Mammary epithelial cell (primary cell): ENCODE measurements at places on chromosomes 13 and 19.
A peak's percentile ranks its signal among the peaks of the same experiment; 100 is the strongest.

- no peak for DNase-seq
These were observed 4.1 kb downstream of the CRYL1 start for GRCh38 chr13:20521364-20522115.

GRCh38 chr13:106568299-106569003 lies 514 bp upstream of the ARGLU1 start:
- DNase-seq = no peak

GRCh38 chr19:20038358-20039202 lies 725 bp downstream of the ZNF682 start:
- no peak for DNase-seq

DNA sequence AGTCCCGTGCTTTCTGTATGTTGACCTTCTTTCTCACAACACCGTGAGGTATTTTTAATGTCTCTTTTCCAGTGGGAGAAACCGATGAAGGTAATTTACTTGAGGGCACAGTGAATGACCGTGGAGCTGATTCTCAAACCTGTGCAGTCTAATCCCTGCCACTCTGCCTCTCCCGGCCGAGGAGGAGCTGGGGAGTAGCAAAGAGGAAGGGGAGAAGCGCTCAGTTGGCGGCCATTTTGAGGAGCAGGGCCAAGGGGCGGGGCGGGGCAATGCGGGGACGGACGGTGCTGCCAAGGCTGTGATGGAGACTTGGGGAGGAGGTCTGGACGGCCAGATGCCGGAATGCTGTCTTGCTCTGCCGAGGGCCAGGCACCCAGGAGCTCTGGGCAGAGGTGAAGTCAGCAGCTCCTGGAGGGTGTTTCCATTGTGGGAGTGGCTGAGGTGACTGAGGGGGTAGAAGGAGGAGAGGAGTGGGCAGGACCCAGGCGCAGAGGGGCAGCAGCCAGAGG lies 12.4 kb upstream of the RANBP3 start:
- DNase-seq = no peak

GRCh38 chr19:30450835-30451321 lies 78.7 kb downstream of the ZNF536 start:
- no peak for DNase-seq

DNA sequence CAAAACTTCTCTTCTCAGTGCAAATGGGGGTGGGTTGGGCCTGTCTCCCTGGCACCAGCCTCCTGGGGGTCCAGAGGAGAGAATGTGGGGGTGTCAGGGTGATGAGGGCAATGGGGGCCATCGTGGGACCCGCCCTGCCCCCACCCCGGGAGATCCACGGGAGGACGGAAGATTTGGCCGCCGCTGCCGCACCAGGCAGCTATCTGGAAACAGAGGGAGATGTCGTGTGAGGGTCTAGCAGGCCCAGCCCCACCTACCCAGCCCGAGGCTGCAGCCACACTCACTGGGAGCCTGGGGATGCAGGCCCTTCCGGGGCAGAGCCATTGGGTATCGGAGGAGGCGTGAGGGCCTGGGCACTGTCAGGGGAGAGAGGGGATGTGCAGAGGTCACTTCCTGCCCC lies 1.8 kb upstream of the TMEM86B start:
- DNase-seq = no peak

DNA sequence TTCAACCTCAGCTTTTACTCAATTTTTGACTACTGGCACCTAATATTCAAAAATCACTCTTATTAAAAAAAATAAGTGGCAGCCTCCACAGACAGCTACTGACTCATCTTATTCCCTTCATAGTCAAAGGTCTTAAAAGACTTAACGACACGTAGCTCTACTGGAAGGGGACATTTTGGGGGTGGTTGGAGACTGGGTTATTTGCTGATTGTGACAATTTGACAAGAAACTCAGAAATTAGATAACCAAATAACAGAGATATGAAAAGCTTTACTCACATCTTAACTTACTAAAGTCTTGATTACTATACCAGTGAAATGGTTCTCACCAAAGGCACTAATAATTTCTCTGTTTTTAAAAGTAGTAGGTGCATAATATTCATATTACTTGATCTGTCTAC lies 25.7 kb downstream of the UGGT2 start:
- DNase-seq = no peak

DNA sequence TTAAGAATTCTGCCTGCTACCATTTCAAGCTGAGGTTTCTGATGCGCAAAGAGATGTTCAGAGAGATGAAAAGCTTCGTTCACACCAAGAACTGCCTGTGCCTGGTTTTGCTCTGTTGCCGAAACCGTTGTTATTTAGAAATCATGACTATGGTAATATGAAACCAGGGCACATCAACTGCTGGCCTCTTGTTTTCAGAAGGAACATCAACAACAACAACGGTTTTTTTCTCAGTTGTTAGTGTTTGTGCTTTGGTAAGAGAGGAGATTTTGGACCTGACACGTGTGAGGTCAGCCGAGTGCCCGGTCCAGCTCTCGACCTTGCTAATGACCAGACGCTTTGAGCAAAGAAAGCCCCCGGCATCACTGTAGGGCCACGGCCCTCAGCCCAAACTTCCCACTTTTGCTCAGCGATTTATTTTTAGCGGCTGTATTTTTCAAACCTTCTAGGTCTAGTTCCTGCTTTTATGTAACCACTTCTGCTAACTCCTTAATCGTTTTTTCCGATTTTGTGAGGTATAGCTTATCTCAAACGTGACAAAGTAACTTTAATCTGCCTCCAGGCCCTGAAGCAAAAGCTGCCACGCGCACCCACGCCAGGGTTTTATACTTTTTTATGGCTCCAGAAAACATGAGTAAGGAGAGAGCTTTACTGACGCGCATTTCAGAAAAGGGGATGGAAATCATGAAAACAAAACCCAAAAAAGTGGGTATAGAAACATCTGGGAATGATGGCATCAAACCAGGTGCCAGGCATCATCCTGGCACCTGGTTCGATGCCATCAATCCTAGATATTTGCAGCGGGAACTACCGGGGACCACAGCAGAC lies 42.0 kb downstream of the KLF2 start:
- DNase-seq = no peak

GRCh38 chr19:51727349-51727880 lies 3.6 kb upstream of the HAS1 start:
- DNase-seq = peak; percentile 91

DNA sequence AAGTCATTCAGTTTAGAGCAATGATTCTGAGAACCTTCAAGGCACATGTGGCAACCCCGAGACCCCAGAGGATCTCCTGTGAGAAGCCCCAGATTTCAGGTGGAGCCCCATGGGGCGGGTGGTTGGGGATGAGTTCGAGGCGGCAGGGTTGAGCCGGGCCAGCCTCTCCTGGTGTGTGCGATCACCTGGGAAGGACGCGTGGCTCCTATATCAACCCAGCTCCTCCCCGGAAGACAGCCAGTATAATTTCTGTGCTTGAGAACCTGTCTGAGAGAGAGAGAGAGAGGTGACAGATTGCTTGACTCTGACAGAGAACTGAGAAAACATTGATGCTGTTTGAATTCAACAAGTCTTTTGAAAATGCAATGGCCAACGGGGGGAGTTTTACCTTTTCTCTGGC lies 89.0 kb downstream of the TEX29 start:
- no peak for DNase-seq

- no peak for DNase-seq
These were observed 98.3 kb downstream of the TNFRSF19 start for GRCh38 chr13:23668562-23668961.

GRCh38 chr13:24247016-24247415 lies 62.4 kb upstream of the C1QTNF9 start:
- DNase-seq = no peak

- peak; percentile 77 for DNase-seq
These were observed 4.5 kb upstream of the SHISA7 start for GRCh38 chr19:55447421-55448174.

DNA sequence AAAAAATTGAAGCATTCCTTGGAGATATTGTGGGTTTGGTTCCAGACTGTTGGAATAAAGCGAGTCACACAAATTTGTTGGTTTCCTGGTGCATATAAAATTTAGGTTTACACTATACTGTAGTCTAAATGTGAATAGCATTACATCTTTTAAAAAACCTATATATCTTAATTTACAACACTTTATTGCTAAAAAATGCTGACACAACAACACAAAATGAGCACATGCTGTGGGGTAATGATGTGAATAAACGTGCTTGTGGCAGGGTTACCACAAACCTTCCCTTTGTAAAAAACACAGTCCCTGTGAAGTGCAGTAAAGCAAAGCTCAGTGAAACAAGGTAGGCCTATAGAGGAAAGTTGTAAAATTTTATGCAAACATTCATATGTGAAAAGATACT lies 27.7 kb downstream of the MPHOSPH8 start:
- DNase-seq = no peak

DNA sequence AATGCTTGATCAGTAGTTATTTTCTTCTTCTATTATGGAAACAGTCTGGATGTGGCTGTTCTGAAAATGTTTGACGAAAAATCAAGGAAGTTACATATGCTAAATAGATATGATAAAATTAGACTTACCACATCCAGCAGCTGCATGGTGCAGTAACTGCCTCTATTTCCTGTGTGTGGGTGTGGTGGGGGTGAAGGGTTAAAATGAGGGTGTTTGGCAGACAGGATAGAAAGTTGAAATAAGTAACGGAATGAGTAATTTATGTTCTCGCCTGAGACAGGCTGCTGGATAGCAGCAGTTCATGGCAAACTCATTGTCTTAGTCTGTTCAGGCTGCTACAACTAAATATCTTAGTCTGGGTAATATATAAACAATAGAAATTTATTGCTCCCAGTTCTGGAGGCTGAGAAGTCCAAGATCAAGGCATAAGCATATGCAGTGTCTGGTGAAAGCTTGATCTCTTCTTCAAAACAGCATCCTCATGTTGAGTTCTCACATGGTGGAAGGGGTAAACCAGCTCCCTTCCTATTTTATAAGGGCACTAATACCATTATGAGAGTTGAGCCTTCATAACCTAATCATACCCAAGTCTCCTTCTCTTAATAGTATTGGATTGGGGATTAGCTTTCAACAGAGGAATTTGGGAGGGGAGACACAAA lies 1248.9 kb downstream of the SLITRK5 start:
- DNase-seq = no peak

DNA sequence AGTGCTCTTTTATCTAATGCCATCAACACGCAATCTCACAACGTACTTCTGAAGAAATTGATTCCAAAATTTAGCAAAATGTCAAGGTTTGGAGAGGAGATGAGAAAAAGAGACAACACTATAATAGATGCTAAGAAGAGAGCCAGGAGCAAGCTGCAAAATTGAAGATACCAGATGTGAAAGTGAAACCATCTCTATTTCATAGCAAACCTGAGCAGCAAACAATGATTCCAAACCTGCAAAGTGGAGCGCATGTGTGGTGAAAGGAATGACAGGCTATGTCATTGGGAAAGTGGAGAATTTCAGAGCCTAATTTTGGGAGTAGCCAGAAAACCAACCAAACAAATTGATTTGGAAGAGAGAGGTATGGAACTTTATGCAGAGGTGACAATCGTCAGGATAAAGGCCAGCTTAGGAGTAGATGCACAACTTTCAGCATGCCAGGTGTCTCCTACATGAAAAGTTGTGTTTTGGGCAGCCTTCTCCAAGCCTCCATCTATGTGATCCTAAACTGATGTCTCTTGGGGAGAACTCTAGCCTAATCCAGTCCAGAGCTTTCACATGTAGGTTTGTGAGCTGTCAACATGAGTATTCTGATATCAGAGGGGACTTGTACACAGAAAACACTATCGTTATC lies 158.4 kb upstream of the FNDC3A start:
- DNase-seq = no peak

- no peak for DNase-seq
These were observed 236.7 kb upstream of the CSNK1A1L start for GRCh38 chr13:37342205-37342604.

GRCh38 chr19:1362387-1363257 lies 21.1 kb upstream of the NDUFS7 start:
- DNase-seq = no peak

- no peak for DNase-seq
These were observed 51.4 kb upstream of the SGCG start for GRCh38 chr13:23129331-23129730.

DNA sequence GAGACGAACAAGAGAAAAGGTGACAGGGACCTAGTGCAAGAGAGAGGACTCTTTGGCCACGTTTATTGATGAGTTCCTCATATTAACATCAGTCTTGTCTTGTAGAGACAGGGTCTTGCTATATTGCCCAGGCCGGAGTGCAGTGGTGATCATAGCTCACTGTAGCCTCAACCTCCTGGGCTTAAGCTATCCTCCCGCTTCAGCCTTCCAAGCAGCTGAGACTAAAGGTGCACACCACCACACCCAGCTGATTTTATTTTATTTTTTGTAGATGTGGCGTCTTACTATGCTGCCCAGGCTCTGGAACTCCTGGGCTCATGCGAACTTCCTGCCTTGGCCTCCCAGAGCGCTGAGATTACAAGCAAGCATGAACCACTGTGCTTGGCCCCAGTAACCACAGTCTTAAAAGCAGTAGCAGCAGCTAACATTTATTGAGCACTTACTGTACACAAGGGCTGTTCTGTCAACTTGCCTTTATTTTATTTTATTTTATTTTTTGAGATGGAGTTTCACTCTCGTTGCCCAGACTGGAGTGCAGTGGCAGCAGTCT lies 1.1 kb upstream of the SH2D3A start:
- no peak for DNase-seq

GRCh38 chr19:58548859-58549663 lies 5.2 kb downstream of the TRIM28 start:
- DNase-seq = no peak

- DNase-seq = no peak
These were observed 24.4 kb upstream of the TNFSF11 start for GRCh38 chr13:42549552-42549936.

DNA sequence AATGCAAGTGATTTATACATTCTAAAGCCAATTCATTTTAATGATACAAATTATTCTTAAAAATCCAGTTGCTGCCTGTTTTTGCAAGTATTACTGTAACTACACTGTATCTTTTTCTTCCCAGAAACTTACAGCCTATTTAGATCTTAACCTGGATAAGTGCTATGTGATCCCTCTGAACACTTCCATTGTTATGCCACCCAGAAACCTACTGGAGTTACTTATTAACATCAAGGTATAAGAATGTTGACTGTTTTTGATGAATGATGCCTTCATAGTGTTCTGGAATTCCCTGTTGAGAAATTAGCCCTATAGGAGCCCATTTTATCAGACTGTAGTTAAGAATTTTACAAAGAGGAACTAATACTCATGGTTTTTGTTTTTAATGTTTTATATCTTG lies 25.0 kb downstream of the ITM2B start:
- DNase-seq = no peak

GRCh38 chr19:6740589-6741343 lies 1.3 kb downstream of the TRIP10 start:
- peak; percentile 35 for DNase-seq
